ENCODE measurements at places on chromosomes 13 and 19.

DNA sequence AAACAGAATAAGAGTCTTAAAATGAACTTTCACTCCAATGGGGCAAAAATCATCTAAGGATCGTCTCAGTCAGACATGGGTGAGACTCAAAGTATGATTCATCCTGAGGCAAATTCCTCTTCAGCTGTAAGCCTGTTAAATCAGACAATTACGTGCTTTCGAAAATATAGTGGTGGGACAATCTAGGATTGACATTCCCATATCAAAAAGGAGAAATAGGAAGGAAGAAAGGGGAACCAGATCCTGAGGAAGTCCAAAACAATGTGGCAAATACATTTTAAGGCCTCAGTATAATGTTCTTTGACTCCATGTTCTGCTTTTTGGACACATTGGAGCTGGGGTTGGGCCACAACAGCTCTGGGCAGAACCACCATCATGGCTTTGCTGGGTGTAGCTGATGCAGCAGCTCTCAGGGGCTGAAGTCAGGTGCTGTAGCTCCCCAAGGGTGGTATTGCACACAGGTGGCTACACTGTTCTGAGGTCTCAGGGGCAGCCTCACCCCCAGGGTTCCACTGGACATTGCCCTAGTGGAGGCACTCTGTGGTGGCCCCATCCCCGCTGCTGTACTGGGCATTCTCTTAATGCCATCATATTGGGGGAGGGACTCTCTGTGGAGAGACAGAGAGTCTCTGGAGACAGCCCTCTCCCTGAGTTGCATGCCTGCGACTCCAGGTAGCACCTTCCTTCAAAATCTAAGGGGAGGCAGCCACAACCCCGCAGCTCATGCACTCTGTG lies 5.7 kb upstream of the FPR3 start:
- no peak for DNase-seq

DNA sequence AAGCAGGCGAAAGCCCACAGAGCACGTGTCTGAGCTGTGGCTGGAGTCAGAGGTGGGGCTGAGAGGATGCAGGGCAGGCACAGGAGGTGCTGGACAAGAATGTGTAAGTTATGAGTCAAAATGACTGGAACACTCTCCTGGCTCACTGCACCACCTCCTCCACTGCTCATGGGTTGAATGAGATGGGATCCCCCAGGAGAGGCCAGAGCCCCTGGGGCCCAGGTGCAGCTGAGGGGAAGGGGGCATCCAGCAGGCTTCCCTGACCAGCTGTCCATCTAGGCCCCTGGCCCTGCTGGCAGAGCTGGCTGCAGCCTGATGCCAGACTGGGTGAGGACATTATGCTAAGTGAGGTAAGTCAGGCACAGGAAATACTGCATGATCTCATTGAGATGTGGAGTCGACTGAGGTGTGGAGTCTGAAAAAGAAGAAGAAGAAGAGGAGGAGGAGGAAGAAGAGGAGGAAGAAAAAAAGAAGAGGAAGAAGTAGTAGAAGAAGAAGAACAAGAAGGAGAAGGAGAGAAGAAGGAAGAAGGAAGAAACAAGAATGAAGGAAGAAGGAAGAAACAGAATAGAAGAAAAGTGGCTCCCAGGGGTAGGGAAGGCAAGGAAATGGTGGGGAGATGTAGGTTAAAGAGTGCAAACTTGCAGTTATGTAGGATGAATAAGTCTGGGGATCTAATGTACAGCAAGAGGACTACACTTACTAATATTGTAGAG lies 747.4 kb downstream of the UQCRFS1 start:
- DNase-seq, result no peak

GRCh38 chr19:12939975-12940423 lies 1.6 kb downstream of the CALR start:
- DNase-seq, result no peak

DNA sequence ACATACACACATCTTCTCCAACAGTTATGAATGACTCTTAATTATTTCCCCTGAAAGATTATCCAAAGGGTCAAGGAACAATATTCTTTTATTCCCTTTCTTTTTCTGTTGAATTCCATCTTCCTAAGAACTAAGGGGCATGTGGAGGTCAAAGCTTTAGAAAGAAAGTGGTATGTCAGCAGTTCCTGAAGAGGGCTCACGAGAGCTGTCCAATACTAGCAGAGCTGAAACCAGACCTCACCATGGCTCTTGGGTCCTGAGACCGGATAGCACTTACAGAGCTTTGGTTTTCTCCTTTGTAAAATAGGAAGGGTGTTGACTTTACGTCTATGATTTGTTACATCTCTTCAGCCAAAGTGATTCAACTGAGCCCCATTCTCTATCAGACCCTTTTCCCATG lies 109.8 kb upstream of the FREM2 start:
- DNase-seq, result no peak

DNA sequence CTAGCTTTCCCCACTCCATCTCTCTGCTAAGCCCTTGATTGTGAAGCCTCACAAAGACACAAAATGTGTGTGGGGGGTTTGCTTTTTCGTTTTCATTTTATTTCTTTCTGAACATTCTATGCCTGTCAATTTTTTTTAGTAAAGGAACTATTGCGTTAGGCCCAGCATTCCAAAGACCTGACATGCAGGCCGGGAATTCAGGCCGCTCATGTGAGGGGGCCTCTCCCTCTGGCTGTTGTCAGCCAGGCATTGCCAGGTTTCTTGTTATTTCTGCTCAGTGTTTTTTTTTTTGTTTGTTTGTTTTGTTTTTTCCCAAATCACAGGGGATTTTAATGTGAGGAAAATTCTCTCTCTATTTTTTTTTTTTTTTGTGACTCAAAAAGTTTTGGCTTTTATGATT lies 10.3 kb upstream of the MEDAG start:
- DNase-seq, result no peak

GRCh38 chr13:46058268-46058667 lies 5.7 kb upstream of the ZC3H13 start:
- no peak for DNase-seq

DNA sequence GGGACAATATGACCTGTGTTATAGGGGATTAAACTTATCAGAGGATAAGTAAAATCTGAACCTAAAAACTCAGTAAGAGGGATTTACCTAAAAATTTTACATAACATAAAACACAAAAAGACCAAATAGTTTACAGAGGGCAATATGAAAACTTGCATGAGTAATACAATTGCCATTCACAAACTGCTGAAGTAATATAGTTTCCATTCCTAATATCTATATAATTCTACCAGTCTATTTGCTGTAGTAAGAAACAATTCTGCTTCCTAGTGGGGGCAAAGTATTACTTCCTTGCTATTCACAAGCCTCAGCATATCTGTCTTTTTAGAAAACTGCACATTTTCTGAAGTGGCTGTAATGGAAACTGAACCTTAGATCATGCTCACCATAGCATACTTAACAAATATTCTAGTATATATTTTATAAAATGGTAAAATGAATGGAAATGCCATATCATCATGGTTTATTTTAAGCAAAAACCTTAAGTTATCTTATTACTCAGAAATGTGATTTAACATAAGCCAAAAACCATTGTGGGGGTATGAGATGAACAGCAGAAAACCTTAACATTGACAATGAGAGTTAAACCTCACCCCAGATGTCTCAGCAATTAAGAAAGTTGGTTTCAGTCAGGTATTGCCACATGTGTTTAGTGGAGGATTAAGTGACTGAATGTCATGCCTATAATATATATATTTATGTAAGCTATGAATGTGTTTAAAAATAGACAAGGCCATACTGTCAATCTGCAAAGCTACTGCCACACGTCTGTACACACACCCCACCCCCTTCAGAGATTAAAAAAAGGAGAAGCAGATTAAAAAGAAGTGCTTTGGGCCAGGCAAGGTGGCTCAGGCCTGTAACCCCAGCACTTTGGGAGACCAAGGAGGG lies 136.8 kb downstream of the MIPEP start:
- DNase-seq, result no peak

- DNase-seq, result no peak
These were observed 4.9 kb downstream of the CSNK1G2 start for GRCh38 chr19:1945899-1946298.

- no peak for DNase-seq
These were observed 10.1 kb downstream of the RHPN2 start for GRCh38 chr19:33054623-33055022.

GRCh38 chr13:63206461-63206860 lies 1790.8 kb upstream of the PCDH20 start:
- DNase-seq, result no peak

- no peak for DNase-seq
These were observed 160.0 kb downstream of the RBM26 start for GRCh38 chr13:79245937-79246577.

DNA sequence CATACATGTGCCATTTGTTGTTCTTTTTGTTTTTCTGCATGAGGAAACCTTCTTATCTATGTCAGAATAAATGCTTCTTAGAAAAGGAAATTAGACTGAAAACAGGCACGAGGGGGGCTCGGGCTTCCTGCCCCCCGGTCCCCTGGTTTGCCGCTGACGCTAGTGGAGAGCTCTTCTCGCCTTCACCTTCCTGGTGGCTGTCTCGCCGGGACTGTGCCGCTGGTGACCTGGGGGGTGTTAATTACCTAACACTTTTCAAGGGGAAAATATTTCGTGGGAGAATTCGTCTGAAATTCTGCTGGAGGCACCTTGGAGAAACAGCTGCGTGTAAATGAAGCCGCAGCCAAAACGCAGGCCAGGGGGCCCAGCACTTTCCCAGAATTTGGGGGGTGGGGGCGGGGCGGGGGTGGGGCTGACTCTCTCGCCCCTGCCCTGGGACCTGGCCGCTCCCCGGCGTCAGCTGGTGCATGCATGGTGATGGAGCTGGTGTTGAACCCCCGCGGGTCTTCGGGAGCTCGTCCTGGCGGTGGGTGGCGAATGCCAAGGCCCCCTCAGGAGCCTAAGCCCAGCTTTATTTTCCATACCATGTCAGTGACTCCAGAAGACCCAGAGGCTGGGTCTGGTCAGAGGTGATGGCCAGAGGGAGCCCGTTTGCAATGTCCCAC lies 58.3 kb upstream of the MCF2L start:
- no peak for DNase-seq

- no peak for DNase-seq
These were observed 11.2 kb downstream of the IL17D start for GRCh38 chr13:20714563-20715329.

DNA sequence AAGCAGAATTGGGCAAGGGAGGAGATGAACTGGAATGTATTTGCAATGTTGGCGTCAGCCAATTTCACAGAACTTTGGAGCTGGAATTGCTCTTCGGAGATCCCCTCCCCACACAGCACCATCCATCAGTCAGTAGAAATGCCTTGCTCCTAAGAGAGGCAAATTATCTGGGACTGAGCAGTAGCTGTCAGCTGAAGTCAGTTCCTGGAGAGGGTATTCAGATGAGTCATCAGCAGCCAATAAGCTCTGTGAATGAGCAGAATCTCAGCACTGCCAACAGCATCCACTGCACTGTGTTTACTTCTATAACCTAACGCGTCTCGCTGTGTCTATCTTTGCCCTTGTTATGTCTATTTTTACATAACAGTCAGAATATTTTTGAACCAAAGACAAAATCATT lies 213.7 kb downstream of the SLITRK5 start:
- peak; percentile 1 for DNase-seq

DNA sequence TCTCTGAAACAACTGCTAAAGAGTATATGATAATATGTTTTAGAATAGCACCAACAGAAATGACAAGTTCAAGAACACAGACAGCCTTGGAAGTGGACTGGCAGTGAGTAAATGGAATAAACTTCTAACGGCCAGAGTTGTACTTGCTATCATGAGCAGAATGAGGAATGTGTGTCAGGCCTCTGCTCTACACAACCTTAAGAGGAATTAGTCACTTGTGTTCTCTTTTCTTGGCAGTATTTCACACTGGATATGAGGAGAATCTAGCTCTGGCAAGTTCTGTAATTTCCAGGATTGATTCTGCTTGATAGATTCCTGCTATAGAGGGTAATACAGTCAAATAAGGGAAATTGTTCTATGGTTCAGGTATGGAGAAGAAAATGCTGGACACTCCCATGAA lies 757.3 kb downstream of the EFNB2 start:
- no peak for DNase-seq

DNA sequence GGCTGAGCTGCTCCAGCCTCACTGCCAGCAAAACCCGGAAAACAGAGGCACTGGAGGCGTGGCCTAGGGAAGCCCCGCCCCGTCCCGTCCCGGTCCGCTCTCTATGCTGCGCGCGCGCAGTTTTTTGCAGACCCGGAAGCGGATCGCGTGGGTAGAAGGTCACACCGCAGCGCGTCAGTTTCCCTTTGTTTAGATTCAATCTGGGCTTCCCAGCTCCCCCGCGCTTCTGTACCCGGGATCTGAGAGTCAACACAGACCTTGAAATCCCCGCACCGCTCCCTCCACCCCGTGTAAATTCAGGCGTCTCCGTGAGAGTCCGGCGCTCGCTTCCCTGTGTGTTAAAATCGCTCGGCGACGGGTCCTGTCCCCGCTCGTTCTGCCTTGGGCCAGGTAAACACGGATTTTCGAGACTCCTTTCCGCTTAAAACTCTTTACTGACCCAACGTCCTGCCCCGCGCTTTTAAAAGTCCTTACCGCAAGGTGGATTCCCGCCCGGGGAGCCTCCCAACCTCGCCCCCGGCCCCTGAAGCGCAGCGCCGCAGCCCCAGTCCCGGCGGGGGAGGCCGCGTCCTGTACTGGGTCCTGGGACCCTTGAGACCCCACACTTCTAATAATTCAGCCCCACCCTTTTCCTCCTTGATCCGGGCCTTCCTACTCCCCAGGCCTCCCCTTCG lies at the start of gene ZNF610:
Gene ZNF610, plus strand, starts transcription at position 127 of the 674 bp plus-strand sequence. CDS start 12,930 bp downstream, outside the sequence.
- peak; percentile 79 for DNase-seq

GRCh38 chr19:16441661-16442162 lies 30.1 kb downstream of the EPS15L1 start:
- no peak for DNase-seq

DNA sequence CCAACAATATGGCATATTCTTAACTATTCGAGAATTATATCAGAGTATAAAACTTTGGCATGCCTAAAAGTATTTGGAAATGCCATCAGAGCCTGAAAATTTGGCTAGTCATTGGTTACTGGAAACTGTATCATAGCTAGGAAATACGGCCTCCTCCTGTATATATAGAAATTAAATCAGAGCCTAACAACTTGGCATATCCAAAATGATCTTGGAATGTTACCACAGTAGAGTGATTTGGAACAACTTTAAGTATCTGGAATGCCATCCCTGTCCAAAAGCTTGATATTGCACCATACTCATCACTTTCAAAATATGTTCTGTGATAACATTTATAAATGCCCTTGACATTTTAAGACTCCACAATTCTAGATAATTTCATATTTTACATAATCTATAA lies 335.8 kb downstream of the SLITRK1 start:
- no peak for DNase-seq

Measured in occipital lobe (tissue), 3 donors.